ENCODE measurements at places on chromosomes 5 and 9.
A peak's percentile ranks its signal among the peaks of the same experiment; 100 is the strongest.

DNA sequence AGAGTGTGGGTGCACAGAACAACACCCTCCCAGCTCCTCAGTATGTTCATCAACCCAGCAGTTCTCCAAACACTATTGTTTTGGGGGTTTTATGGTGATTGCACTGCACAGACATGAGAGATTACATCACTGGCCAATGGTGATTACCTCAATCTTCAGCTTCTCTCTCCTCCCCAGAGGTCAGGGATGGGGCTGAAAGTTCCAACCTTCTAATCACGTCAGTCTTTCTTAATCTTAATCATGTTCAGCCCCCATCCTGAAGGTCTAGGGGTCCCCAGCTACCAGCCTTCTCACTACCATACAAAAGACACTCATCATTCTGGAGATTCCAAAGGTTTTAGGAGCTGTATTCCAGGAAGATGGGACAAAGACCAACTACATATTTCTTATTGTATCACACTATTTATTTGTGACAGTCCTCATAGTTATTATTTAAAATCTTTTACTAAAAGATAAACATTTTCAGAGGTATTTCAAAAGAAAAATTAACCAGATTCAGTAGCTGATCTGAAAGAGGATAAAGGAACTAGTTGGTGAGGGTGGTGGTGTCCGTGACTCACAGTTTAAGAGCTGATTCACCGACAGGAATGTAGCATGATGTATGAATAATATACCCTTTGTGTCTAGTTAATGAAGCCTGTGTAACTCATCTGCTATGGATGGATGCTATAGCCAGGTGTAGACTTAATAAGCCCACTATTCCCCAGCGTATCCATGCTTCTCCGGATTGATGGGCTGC lies 35.6 kb downstream of the RASEF start:
- DNase-seq, result no peak

GRCh38 chr5:33468775-33469435 lies 28.1 kb downstream of the TARS1 start:
- no peak for DNase-seq

DNA sequence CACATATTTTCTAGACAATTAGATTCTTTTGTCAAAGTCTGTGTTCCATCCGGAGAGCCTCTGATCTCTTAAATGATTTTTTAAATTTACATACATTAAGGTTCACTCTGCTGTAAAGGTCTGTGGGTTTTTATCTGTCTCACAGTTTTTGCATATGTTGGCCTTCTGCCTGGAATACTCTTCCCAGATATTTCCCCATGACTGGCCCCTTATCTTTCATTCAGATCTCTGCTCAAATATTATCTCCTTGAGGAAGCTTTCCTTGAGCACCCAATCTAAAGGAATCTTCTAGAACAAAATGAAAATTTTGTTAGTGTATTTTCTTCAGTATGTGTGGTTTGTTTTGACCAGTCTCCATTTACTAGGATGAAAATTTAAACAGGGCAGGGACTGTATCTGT lies 26.3 kb downstream of the FAF2 start:
- no peak for DNase-seq

DNA sequence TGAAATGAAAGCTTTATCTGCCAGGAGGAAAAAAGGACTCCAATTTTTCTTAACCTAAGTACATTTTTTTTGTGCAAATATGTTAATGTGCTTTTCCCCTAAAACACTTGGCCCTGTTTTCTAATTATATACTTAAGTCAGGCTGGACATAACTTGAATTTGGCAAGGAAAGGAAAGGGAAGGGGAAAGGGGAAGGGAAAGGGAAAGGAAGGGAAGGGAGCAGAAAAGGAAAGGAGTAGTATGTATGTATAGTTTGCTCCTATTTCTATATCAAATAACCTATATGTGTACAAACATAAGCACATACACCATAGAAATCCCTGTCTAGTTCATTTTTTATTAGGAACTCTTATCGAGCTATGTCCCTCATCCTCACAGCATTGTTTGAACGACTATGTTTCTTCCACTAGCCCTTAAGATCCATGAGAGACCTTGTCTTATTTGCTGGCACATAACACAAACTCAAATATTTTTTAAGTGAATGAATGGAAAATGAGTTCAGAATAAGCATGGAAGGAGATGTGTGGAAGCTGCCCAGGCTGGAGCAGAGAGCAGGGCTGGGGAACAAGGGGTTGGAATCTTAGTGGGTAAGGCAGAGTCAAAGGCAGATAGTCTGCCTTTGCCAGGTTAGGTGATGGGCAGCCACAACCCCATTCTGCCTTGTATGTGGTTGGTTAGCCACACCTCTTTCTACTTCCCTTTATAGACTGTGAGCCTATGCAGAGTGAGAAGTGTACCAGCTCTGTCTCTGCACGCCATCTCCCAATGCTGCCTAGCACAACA lies 70.0 kb downstream of the KLHL3 start:
- DNase-seq, result no peak

DNA sequence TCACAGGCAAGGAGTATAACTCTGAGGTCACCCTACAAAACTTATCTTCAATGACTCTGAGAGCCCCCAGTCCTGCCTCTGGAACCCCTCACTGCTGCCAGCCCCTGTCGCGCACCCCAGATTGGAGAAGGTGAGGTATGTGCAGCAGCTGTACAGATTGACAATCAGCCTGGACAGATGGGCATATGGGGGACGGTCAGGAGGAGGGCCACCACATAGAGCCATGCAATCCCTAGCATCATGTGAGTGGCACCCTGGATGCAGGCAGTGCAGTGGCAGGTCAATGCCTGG lies 90.1 kb downstream of the LMX1B start:
- no peak for DNase-seq

- no peak for DNase-seq
These were observed 39.2 kb downstream of the DMRT1 start for GRCh38 chr9:880725-881124.

DNA sequence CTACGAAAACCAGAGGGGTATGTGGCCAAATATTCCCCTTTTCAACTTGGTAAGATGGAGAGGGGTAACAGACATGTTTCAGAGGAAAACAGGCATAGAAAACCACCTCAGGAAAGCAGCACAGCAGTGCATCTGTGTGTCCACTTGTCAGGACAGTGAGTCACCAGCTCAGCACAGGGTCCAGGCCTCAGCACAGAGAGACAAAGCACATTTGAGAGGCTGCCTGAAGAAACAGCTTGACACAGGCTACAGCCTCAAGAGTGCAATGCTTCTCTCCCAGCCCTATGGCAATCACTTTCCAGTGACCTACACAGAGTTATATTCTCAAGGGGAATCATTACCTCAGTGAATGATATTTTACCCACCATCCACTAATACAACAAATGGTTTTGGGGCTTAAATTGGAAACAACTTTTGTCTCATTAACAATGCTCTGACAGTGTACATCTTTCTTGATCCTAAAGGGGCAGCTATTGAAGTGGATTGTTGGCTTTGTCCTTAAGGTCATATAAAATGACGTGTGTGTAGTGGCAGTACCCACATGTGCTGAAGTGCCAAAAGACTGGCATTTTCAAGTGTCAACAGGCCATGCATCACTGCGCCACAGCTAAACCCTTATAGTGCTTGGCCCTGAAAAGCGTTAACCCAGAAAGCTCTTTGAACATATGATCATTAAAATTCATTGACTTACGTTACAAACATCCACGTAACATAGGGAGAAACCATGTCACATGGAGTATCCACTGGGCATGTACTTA lies 46.4 kb downstream of the ERMP1 start:
- DNase-seq, result no peak

DNA sequence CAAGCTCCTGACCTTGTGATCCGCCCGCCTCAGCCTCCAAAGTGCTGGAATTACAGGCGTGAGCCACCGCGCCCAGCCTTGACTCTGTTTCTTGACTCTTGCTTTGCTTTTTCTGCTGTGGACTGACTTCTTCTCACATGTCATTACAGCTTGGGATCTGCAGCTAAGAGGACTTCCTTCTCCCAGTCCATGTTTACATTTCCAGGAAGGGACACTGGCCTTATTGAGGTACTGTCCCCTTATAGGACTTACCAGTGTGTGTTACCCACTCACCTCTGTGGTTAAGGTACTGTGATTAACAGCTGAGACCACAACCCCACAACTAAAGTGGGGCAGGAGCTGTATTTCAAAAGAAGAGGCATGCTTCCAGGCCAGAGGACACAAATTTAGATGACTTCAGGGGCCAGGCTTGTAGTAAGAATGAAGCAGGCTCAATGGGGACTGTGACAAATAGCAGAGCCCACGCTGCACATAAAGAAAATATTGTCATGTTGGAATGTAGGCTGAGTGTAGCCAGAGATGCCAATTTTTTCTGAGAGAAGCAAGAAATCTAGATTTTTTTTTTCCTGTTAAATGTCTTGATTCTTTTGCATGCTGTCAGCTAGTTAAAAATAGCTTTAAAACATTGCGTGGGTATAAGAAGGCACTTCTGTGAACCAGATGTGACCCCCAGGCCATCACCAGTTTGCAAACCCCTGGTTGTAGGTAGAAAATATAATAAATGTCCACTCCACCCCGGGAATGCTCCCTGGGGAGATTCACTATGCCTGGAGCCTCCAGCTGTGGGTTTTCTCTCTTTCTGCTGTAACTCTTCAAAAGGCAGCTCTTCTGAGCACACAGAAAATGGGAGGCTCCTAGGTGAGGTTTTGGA lies 75.0 kb downstream of the PTPDC1 start:
- DNase-seq, result no peak

- DNase-seq, result no peak
These were observed 34.3 kb downstream of the ERMP1 start for GRCh38 chr9:5798581-5798980.

DNA sequence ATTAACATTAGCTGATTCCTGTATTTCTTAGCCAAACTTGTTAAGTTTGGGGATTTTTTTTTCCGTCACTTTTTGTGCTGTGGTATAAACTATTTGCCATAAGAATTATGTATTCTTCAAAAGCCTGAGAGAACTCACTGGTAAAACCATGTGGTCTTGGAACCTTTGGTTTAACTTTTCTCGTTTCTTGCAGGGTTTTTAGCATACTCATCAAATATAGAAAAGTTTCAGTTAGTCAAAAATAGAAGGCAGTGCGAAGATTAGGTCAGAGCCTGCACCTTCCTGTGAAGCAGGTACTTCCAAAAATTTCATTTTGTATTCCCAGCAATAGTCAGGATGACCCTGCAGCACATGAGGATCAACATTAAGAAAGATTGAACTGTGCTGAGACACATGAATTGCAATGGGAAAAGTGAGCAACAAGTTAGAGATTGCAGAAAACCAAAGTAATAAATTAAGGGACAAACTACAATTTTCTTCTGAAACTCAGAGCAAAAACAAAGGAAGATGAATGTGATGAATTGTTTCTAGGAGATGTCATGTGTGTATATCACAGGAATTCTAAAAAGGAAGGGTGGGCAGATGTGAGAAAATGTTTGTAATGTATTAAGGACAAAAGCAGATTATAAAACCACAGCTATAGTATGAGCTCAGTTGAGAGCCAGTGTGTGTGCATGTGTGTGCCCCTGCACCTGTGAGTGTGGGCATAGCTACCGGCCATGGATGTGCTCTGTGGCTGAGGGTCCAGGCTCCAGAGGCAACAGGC lies 102.2 kb downstream of the ANGPTL2 start:
- DNase-seq, result no peak

DNA sequence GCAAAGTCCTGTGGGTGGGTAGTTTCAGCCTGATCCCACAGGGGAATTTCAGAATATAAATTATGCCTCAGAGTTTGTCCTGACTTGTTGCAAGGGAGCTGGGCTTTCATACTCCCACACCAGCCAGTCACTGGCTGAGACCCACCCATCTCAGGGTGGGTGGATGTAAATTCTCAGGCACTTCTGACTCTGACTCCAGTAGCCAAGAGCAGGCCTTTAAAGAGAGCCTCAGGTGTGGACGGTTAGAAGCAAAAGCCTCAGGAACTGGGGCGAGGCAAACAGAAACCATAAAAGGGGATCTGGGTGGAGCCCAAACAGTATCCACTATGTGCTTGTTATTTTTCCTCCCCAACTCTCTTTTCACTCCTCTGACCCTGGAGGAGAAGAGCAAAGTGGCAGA lies 28.6 kb upstream of the FBXW11 start:
- no peak for DNase-seq

- DNase-seq, result no peak
These were observed 113.5 kb downstream of the FEM1C start for GRCh38 chr5:115431116-115431515.

- DNase-seq, result no peak
These were observed 120.1 kb downstream of the XRCC4 start for GRCh38 chr5:83197326-83197967.

DNA sequence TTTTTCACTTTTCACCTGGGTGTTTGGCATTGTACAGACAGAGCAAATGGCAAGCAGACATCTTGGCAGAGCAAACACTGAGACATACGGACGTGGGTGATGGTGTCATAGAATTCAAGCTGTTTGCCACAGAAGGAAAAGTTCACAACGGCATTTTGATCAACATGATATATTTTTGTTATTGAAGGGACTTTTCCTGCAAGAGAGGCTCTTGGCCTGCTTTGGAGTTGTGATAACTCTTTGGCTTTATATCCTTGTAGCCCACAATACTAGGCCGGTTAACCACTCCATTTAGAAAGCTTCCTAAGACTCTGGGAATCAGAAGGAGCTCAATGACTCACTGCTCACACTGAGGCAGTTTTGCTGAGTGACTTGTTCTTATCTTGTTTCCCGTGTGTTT lies 1038.3 kb downstream of the TLE1 start:
- peak; percentile 64 for DNase-seq

DNA sequence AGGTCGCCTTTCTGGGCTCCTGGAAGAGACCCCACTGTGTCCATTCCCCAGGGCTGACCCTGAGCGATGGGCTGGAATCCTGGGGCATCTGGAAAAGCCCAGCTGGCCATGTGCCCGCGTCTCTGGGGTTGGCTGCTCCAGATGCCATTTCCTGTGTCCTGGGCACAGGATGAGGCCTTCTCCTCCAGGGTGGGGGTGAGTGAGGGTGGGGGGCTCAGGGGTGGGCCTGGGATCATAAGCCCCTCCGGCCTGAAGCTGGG lies 30.7 kb downstream of the PAEP start:
- DNase-seq, result no peak

DNA sequence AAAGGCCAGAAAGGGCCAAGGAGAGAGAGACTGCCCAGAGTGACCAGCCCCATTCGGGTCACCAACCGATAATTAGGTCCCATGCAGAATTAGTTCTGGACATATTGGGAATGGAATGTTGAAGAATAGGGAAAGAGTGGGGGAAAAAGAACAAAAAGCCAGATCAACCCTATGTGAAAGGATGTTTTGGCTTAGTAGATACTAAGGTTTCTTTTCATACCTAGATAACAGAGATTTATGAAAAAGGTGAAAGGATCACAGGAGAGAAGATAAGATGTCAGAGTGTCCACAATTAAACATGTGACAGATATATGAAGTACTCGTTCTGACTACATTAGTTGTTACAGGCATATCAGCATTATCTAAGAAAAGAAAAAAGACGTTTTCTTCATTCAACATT lies 52.1 kb downstream of the MARCHF3 start:
- no peak for DNase-seq

GRCh38 chr9:94705162-94705702 lies 21.3 kb upstream of the AOPEP start:
- DNase-seq, result no peak
